ENCODE measurements at places on chromosomes 11 and 22.

GRCh38 chr22:43288807-43289420 is 54.3 kb downstream of the SCUBE1 start:
- no peak for DNase-seq

DNA sequence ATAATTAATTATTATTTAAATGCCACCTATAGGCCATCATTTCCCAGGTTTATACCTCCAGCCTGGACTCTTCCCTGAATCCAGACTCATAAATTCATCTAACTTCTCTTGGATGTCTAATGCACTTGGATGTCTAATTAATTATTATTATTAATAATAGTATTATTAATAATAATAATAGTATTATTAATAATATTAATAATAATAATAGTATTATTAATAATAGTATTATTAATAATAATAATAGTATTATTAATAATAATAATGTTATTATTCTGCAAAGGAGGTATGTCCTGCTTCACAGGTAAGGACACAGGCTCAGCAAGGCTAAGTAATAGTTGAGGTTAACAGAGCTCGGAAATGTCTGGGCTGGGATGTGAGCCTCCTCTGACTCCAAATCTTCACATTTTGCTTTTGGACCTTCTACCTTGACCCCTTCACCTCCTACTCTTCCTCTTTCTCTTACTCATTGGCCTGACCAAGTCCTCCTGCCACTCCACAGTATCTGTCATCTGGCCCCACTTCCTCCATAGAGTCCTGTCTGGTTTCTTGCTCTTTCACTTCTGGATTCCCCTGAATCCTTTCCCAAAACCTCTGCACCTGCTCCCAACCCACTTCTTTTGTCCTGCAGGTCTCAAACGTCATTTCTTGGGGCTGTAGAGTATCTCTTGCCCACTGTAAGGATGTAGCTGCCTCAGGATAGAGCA is 8.0 kb downstream of the RIBC2 start:
- DNase-seq, result peak; percentile 1

DNA sequence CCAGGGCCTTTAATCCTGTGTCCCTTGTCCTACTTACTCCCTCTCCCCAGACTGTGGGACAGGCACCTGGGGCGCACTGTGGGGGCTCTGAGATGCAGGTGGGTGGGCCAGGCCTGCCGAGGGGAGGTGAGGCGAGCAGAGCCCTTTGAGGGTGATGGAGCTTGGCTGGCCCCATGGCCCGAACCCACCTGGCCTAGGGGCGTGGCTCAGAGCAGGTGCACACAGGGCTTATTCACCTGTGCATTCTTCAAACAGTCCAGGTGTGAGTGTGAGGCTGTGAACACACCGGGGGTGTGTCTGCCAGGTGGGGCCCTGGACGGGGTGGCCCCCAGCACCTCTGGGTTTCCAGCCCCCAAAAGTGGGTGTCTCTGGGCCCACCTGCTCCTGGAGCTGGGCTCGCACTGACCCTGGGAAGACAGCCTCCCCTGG is 9.0 kb upstream of the MUC5AC start:
- peak; percentile 10 for DNase-seq

- no peak for DNase-seq
These were observed 45.7 kb upstream of the TP53AIP1 start for GRCh38 chr11:128988242-128988970.

- no peak for DNase-seq
These were observed 347.8 kb upstream of the PLET1 start for GRCh38 chr11:112608509-112608908.

DNA sequence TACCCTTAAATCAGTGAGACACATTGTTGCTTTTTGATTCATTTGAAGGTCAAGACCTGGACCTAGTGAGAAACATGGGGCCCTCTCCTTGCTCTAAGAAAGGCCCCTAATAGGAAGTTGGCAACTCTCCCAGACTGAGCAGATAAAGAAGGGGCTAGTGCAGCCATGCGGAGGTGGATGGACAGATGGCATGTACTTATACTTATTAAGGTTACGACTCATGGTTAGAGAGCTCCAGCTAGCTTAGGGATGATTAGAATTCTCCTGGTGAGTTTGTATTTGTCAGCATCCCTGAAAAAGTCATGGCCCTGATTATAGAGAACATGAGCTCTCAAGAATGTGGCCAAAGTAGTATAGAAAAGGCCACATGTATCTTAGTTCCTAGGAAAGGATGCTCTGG is 112.1 kb upstream of the BDNF start:
- DNase-seq, result no peak

GRCh38 chr22:23571486-23571885 is 8.6 kb downstream of the IGLL1 start:
- DNase-seq, result no peak

DNA sequence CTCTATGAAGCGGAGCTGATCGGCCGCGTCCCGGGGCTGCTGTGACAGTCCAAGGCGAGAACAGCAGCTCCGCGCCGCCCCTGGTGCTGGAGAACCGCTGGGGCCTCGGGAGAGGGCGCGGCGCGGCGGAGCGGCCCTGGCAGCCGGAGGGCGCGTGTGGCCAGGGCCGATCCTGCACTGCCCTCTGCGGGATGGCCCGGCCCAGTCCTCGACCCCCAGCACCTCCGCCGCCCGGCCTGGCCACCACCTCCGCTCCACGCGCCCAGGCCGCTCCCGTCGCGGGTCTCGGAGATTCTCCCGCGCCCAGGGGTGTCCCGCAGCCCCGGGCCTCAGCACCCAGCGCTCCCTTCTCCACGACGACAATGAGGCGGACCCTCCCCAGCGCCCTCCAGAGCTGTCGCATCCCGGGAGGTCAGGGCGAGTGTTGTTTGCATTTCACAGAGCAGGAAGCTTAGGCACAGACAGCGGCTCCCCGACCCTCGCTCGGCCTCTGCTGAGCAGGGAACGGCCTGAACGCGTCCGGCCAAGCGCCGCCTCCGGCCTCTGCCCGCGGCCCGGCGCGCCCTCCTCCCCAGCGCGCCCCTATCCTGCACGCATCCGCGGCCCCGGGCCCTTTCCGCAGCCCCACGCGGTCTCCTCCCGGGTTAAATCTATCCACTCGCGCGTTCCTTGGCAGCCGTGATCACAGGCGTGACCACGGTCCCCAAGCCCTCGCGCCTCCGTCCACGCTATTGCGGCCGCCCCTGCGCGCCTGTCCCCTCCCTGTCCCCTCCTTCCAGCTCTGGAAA is 109.7 kb downstream of the WNT7B start:
- peak; percentile 18 for DNase-seq

DNA sequence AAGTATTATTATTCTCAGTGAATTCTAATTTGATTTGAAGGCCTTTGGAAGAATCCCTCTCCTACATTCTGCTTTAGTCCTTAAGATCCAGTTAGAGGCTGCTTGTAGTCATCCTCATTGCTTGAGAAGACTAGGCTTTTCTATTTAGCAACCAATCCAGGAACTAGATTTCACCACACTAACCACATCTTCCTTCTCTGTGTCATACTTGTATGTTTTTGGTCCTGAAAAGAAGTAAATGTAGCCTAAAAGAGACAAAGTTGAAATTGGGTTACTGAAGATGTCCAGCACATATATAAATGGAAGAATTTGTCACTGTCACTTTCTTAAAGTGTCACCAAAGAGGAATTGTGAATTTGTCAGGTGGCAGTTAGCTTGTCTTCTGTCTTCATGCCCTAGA is 46.6 kb upstream of the MMP7 start:
- DNase-seq, result no peak

- DNase-seq, result peak; percentile 80
These were observed 10.3 kb upstream of the MB start for GRCh38 chr22:35627267-35628041.

All from activated T-cell treated with anti-CD3 and anti-CD28 coated beads, Interleukin-2, amount 50 U/mL, for 48 hours (primary cell).